ENCODE measurements at places on chromosomes 6 and 20.

GRCh38 chr20:64041781-64042053, 5.7 kb downstream of the C20orf204 start:
- DNase-seq = no peak

GRCh38 chr6:135540207-135540840, 42.8 kb upstream of the AHI1 start:
- no peak for DNase-seq

GRCh38 chr6:28941684-28942448, 18.1 kb upstream of the TRIM27 start:
- no peak for DNase-seq

GRCh38 chr6:125507987-125508655, 206.4 kb upstream of the HDDC2 start:
- DNase-seq = no peak

GRCh38 chr6:1016329-1017302, 295.3 kb upstream of the FOXQ1 start:
- no peak for DNase-seq

DNA sequence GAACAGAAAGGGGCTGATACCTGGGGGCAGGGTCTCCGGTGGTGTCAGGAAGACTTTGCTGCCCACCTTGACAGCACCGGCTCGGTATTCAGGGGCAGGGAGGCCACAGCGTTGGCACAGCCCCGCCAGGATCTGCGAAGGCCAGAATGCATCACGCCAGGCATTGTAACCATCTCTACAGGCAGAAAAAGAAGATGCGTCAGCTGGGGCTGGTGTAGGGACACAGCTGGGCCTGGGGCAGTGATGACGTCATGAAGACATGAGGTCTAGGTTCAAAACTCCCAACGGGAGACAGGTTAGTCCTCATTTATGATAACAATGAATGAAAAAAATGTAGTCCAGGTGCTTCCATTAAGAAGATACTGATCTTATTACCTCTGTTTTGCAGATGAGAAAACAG, 22.0 kb downstream of the ERGIC3 start:
- DNase-seq = no peak

DNA sequence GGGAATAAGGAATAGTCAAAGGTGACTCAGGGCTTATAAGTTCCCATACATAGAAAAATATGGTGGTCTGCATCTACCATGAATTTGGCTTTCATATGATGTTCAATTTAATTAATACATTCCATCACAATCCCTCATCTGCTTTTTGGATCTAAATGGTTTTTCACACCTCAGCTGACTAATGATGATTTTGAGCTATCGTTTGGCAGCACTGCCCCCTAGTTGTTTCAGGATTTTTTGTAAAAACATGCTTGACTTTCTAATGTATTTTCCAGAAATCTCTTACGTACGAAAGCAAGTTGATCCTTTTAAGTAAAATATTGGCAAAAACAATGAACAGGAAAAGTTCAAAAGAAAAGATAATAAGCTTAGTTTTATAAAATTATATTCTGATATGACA, 408.6 kb upstream of the ADGRB3 start:
- no peak for DNase-seq

DNA sequence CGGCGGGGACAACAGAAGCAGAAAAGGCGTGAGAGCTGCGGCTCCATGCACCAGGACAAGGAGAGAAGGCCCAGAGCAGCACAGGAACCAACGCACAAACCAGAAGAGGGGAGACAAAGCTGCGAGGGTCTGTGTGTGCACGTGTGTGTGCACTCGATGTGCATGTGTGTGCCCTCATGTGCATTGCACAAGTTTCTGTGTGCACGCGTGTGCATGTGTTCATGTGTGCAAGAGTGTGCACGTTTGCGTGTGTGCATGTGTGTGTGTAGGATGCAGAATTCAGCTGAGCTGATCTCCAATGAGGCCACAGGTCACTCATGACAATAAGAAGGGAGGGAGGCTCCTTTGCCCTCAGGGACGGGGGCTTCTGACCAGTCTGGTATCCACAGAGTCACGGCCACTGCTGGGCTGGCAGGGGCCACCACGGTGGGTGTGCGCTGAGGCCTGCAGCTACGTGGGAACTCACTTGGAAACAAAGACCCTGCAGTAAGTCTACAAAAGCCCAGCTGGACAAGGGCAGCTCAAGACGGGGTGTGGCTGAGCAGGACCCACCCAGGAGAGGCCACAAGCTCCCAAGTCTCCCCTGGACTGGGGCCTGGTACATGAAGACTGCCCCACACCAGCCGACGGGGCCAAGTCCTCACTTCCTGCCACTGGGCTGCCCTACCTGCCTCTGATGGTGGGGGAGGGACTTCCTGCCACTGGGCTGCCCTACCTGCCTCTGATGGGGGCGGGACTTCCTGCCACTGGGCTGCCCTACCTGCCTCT, 48.1 kb upstream of the CHRNA4 start:
- no peak for DNase-seq

DNA sequence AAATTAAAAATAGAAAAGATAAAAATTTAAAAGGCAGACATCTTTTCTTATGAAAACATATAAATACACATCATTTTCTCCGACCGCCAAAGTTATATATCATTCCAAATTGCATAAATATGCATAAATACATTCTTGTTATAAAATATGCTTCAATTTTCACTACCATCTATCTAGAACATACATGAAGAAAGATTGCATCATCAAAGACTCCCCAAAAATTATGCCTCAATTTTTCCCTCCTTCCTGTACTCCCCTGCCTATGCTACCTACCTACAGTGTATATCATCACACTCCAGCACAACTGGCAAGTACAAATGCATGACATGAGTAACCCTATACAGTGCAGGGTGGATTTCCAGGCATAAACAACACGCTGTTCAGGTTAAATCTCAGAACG, 49.9 kb upstream of the TENT5A start:
- DNase-seq = no peak

DNA sequence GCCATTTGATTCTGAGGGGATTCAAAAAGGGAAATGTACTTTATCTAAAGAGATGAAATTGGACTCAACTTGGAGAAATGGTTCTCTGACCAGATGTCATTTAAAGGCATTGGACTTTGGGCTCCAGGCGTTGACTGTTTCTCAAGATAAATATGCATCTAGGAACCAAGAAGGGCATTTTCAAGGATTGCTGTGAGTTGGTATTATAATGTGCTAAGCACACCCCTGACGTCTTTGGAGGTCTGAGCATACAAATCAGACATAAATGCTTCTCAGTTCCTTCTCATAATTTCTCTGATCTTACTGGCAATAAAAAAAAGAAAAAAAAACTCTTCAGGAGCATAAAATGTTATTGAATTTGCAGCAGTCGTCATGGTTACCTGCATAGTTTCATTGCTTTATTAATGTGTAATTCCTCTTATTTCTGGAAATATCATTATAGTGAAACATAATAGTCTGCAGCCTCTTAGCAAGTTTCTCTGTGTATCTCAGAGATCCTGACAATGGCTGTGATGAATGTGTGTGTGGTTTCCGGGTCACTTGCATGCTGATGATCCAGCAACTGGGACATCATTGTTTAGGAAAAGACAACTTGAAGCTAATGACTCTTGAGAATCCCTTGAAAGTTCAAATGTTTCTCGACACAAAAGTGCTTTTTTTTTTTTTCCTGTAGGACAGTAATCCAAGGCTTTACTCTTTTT, 136.0 kb downstream of the AIG1 start:
- DNase-seq = no peak

GRCh38 chr6:119590066-119590465, 240.5 kb upstream of the MAN1A1 start:
- no peak for DNase-seq

DNA sequence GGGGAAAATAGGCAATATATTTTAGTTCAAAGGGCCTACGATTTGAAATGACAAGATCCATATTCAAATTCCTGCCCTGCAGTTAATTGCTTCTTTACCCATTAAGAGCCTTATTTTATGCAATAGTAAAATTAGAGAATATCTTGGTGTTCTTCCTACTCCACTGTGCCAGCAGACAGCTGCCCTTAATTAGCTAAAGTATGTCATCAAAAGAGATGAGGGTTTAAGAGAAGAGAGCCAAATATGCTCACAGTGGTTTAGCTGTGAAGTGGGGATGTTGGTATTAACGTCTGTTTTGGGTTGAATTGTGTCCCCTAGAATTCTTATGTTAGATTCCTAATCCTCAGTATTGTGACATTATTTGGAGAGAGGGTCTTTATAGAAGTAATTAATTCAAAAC, 148.1 kb downstream of the MOXD1 start:
- DNase-seq = no peak

- no peak for DNase-seq
These were observed 7.3 kb upstream of the FLRT3 start for GRCh38 chr20:14344746-14345145.

DNA sequence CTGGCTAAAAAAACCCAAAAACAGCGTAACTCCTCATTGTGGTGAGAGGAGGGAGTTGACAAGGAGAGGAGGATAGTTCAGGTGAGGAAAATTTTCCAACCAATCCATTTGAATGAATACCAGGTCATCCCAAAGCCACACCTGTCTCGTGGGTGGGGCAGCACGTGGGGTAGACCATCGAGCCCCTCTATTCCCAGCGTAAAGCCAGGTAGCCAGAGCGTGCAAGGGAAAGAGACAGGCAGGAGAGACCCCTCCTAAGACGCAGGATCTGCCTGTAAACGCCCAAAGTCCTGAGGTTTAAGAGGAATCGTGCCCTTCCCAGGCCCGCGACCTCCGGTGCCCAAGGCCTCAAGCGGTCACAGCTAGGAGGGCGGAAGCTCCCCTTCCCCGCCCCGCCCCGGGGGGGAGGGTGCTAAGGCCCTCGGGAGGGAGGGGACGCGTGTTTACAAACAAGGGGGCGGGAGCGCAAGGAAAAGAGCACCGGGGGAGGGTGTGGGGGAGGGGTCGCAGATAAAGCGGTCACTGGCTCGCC, 712 bp downstream of the RXRB start:
- no peak for DNase-seq

DNA sequence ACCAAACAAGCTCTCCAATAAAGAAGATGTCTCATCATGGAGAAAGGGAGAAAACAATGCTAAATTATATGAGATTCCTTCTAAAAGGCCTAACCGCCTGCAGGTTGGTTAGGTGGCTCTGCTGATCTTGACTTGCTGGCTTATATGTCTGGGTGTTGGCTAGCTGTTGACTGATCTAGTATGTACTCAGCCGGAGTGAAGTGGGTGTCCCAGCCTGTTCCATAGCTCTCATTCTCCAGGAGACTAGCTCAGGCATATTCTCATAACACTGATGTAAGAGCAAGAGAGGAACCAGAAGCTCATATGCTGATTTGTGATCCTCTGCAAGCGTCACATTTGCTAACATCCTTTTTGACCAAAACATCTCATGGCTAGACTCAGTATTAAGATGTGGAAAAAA, 473.0 kb downstream of the BMP2 start:
- no peak for DNase-seq

- DNase-seq = no peak
These were observed 102.3 kb downstream of the EDN1 start for GRCh38 chr6:12392490-12392889.

DNA sequence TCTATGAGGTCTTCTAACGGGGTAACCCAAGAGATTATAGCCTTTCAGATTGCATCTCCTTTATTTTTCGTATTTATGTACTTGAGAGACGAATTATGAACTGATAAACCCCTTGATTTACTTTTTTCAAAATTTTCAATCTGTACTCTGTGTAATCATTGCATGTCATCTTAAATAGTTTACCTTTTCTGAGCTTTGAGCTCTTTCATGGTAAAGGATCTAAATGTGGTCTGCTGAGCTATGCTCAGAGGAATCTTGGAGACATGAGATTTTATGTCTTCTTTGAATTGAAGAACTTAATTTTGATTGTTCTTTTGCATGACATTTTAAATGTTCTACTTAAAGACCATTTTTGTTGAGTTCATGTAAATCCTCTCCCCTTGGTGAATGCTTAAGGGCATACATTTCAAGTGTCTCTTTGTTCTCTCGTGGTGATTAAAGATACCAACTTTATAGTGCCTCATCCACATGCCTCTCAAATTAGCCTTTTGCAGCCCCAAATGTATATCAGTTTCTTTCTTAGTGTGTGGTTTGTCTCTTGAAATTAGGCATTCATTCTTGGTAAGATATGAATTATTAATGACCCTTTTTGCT, 116.3 kb upstream of the SCGN start:
- no peak for DNase-seq

- DNase-seq = no peak
These were observed 45.9 kb upstream of the FLRT3 start for GRCh38 chr20:14383335-14383734.

DNA sequence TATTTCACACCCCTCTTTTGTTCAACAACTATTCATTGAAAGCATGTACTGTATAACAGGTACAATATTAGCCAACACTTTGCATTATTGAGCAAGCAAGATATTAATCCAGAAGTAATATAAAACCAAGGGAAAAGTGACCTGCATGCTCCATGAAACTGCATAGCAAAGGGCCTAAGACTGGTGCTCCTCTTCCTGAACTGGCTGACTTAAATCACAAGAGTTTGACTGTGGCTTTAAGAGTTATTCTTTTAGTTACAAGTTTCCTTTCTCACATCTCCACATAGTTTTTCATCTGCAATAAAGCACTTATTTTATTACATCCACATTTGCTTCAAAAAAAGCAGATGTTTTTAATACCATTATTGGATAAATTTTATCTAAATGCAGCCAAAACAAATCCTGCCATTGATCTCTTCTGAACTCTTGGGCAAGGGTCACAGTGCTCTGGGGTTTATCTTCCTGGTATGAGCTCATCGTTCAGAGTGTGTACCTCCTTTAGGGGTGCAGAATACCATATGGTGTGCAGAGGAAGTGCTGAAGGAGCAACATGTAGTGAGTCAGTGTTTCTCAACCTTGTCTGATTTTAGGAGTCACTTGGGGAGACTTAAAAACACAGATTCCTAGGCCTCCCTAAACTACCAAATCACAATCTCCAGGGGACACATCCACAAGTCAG, 1225.9 kb upstream of the MAP3K7 start:
- no peak for DNase-seq

- DNase-seq = no peak
These were observed 2.2 kb downstream of the KCNG1 start for GRCh38 chr20:51020657-51021056.

DNA sequence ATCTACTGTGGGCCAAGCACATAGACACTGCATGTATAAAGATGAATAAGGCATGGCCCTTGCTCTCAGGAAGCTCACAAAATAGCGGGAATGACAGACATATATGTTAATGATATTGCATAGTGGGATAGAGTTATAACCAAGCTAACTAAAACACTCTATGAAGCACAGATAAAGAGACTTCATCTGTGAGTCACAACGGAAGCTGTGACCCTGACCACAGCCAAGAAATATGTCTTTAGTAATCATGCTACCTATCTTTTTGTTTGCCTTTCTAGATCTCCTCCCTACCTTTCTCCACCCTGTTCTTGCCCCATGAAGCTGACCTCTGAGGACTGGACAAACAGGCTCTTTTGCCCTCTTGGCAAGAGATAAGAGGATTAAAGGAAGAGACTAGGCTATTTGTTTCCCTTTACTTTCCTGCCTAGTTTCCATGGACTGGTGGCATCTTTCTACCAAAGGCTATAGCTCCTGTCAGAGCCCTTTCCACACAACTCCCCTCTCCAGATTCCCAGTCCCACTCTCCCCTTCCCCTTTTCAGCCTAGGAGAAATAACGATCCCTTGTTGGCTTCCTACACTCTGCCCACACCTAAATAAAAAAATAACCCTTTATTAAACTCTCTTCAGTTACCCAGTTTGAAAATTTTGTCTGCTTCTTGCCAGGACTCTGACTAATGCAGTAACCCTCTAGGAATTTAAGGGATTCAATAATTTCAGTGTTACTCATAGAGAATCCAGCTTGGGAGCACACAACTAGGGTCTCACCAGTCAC, 504.9 kb upstream of the MARCKS start:
- no peak for DNase-seq

GRCh38 chr20:52748285-52748932, 223.7 kb upstream of the TSHZ2 start:
- no peak for DNase-seq

GRCh38 chr6:43306086-43306485, 2.5 kb downstream of the CRIP3 start:
- DNase-seq = no peak
